Stimulated activated CD8-positive, alpha-beta memory T cell treated with anti-CD3 and anti-CD28 coated beads, Interleukin-4, amount 100 ng/mL, for 4 hours (primary cell): ENCODE measurements at places on chromosomes 4 and X.

- DNase-seq = no peak
These were observed 61.4 kb downstream of the HTRA3 start for GRCh38 chr4:8330821-8331574.

DNA sequence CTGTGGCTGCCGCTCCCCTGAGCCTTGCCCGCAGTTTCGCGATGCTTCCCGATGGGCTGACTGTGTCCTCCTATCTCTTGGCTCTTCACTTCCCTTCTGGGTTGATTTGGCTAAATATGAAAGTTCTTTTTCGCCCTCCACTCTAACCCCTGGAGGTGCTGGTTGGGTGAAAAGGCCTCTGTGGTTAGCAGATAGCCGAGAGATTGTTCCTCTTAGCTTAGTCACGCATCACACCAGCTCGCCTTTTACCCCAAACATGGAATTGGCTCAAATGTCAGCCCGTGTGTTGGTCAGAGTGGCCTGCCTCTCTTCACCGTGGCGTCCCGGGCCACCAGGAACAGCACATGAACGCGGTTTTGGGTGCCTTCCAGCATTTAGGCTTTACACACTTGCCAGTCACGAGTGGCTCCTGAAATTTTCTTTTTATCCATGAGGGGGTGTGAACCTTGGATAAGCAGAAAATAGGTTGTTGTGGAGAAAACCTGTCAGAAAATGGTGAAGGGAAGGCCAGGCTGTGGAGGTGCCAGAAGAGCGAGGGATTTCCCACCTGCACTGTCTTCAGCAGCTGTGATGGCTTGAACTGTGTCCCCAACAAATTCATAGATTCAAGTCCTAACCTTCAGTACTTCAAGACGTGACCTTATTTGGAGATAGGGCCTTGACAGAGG, 8.9 kb downstream of the CLCN4 start:
- no peak for DNase-seq

DNA sequence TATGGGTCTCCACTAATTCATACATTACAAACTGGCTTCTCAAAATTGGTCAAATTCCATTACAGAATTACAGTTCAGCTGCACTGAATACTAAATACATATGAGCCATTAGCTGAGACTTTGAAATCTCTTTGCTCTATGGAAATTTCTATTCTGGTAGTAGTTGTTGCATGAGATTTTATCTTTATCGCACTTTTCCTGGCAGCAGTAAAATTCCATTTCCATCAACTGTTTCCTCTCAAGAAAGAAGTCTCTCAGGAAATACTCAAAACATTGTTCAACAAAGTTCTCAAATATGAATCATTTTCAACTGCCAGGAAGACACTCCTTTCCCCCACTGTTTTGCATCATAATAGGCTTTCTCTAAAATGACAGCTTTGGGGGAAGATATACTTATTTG, 51.3 kb downstream of the ATP11C start:
- DNase-seq = no peak

DNA sequence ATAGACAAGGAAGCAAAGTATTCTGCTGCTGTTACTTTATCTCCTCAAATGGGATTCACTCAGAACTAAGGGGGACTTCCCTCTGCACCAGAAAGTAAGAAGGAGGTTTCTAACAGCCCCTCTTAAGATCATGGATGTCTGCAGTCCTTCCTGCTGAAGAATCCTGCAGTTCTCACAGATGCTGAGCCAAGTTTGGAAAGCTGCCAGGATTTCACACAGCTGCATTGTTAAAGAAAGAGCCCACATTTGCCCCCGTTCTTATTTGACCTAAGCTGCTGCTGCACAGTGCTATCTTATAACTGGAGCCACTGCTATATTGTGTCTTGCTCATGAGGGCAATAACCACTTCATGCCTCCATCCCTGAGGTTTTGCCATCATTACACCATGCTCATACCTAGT, 81.1 kb downstream of the FAAH2 start:
- DNase-seq = no peak

GRCh38 chr4:23058165-23058776, 365.5 kb downstream of the GBA3 start:
- DNase-seq = no peak

GRCh38 chr4:1370321-1371124, 23.5 kb downstream of the UVSSA start:
- no peak for DNase-seq

DNA sequence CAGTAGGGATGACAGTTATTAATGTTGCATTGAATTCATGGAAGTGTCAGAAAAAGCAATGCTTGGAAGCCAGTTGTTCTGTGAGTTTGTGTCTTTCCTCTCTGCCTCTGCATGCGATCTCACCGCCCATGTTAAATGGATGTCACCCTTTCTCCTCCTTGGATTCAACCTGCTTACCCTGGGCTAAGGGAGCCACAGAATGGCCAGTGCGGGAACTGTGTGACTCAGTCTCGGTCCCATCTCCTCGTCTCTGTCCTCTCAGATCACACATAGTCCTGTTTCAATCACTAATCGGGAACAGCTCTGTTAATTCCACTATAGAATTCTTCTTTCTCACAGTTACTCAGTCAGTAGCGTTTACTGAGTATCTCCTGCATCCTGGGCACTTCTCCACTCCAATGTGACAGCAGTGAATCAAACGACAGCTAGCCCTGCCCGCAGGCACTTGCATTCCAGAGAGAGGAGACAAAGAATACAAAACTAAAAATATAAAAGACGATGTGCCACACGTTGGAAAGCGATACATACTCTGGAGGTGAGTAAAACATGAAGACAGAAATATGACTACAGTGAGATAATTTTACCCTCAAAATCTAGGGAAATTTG, 53.6 kb upstream of the TLR3 start:
- DNase-seq = no peak
